Stimulated activated CD4-positive, alpha-beta T cell treated with anti-CD3 and anti-CD28 coated beads, Interleukin-4, amount 100 ng/mL, for 1 hour (primary cell): ENCODE measurements at places on chromosomes 13 and 19.

GRCh38 chr13:110352735-110353134 lies 45.7 kb downstream of the COL4A2 start:
- DNase-seq, result no peak

- DNase-seq, result no peak
Measured at GRCh38 chr19:12052091-12052496, 667 bp downstream of the ZNF878 start.

DNA sequence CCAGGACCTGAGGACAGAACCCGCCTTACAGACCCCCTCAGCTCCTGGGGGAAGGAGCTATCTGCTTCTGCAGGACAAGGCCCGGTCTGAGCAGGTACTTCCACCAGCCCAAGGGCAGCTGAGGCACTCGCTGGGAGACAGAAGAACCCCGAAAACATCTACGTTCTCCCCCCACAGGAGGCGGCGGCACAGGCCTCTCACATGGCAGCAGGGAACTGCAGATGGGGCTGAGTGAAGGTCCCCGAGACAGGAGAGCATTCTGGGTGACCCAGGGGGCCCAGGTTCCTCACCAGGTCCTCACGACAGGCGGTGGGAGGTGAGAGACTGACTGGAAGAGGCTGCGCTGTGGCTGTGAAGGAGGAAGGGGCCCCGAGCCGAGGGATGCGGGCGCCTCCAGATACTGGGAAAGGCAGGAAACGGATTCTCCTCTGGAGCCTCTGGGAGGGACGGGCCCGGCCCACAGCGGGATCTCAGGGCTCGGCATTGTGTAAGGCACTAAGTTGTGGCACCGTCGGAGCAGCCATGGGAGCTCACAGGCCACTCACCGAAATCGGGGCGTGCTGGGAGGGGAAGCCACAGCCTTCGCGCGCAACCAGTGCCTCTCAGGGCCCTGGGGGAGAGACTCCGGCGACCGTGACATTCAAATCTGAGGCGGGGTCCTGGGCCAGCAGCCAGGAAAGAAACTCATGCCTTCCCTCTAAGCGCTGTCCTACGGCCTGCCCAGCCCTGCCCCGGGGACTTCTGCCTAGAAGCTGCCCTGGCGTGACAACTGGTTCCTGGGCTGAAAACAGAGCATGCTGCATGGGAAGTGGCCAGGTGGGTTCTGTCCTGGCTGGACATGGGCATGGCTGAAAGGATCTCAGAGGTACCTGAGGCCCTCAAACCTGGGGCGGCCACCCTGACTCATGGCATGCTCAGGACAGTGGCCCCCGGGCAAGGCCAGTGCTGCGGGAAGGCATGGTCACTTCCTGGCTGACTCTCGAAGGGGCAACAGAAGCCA lies 14.0 kb downstream of the RPL36 start:
- DNase-seq, result no peak

GRCh38 chr13:90713441-90714133 lies 633.9 kb upstream of the MIR17HG start:
- DNase-seq, result no peak

- no peak for DNase-seq
Measured at GRCh38 chr19:7859831-7860713, 14.1 kb downstream of the PRR36 start.

DNA sequence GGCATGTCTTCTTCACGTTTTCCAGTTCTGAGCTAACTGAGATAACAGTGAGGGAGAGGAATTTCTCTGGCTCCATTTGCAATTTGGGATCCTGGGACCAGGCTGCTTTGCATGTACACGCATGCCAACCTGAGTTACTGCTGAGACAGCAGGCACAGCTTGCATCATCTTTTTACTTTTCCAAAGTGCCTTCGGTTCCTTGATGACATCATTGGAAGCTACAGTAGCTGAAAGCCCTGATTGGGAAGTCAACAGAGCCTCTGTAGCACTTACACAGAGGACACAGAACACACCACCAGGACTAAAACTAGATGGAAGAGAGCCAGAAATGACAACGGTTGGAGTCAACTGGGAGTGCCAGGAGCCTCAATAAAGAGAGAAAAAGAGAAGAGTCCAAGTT lies 399.1 kb upstream of the GPC6 start:
- no peak for DNase-seq

DNA sequence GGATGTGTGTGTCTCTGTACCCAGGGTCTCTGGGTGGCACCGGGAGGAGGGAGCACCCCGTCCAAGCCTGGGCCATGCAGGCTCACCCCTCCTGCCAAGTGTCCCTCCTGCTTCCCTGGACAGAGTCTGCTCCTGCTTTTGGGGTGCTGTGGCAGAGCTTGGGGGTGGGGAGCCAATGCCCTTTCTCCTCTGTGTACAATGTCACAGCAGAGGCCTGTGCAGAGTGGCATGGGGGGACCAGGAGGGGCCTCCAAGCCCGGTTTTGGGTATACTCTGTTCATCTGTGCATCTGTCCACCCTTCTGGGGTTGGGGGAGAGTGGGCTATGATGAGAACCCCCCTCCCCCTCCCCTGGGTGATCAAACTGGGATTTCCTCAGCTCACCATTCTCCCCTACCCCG lies 33.5 kb downstream of the PDE4A start:
- no peak for DNase-seq
